ENCODE measurements at places on chromosomes 3 and 15.

DNA sequence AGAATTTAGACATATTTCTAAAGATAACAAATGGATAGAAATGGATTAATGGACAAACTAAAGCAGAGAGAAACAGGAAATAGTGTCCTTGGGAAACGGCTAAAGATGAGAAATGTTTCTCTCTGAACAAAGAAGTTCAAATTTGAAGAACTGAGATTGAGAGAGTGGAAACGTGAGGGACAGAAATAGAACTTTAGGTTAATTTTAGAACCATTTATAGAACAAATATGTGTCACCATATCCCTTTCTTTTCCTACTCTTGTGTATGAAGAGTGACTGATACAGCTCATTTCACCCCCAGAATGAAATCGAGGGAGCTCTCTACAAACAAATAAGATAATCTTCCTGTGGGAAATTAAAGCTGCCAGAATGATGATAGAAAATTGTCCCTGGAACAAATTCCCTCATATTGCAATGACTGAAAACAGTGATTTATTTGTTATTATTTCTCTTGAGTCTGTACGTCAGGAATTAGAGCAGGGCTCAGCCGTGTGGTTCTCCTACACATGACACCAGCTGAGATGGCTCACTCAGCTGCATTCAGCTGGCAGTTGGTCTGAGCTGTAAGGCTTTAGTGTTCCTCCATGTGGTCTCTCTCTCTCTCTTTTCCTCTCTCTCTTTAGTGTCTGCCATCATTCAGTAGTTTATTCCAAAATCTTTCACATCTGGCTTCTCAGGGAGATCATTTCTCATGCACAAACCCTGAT, 46.6 kb upstream of the ARPP21 start:
- DNase-seq, result no peak

GRCh38 chr15:49678655-49679054, 57.8 kb downstream of the DTWD1 start:
- no peak for DNase-seq

DNA sequence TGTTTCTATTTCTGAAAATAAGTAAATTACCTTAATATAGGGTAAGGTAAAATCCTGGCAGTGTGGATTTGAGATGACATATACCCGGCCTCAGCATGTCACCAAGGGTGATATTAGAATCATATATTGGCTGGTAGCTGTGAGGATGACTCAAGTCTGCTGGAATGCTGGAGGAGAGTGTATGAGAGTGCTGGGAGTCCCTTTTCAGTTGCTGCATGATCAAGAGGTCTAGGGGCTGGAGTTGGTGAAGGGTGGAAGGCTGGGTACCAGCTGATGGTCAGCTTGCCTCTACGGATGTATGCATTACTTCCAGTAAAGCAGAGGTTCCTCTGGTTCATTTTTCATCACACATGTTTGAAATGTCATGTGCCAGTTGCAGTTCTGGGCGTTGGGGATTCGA, 40.6 kb downstream of the SLC25A26 start:
- DNase-seq, result no peak

DNA sequence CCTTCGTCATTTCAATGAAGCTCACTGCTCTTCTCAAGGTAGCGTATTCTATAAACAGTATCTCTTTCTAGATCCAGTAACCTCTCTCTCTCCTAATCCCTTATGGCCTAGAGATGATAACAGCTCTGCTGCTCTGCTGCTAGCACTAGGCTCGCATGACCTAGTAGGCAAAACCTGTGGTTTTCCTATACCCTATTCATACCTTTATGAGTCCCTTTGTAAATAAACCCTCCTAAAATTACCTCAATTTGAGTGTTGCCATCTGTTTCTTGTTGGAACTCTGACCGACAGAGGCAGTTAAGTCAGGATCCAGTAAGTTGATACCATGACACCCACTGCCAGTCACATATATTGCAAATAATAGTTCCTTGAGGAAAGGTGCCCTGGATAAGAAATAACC, 7.3 kb downstream of the CCDC14 start:
- DNase-seq, result no peak

- no peak for DNase-seq
Observed at GRCh38 chr3:197212290-197212689, 86.1 kb downstream of the DLG1 start.

DNA sequence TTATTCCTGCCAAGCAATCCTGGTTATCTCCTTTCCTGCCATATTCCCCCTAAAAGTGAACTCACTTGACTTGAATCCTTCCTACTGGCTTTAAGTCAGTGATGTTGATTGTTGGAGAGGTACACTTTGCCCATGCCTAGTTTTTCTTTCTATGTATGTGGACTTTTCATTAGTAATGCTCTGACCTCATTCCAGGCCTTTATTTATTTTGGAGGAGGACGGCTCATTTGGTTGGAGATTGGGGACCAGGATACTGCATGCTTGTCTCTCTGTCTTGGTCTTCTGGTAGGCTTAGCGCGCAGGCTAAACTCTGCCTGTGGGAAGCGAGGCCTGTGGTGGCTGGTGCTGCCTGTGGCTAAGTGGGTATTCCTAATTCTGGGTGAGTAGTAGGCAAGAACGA, 29.1 kb upstream of the MTMR10 start:
- DNase-seq, result no peak

DNA sequence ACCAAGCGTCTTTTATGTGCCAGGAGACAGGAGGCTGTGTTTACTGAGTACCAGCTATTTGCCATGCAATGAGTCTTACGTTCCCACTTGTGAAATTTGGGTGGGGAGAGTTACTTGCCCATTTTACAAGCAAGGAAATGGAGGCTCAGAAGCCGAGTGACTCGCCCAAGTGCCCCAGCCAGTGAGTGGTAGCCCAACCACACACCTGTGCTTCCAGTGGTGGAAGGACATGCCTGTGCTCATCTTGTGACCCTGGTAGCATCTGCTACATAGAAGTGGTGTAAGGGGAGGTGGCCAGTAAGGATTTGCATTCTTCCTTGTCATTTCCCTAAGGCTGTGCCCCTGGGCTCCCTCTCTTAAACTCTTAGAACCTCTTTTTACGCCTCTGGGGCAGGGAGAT, 49.3 kb downstream of the FBLN2 start:
- DNase-seq, result no peak

DNA sequence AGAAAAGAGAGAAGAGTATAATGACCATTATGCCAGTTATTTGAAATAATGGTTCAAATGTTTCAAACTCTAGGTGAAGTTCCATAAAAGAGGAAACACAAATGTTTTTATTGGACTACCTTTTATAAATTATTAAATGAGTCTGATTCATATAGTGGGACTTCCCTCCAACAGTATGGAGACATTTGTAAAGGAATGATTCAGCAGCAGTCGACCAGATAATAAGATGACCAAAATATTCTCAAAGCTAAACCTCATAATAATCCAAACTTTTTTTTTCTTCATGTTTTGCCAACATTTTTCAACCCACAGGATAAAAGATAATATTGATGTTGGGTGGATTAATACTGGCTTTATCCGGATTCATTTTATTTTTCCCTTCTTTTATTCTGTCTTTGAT, 18.8 kb downstream of the TIPARP start:
- no peak for DNase-seq

GRCh38 chr3:184016811-184017671, 643 bp downstream of the ABCC5 start:
- peak; percentile 56 for DNase-seq

DNA sequence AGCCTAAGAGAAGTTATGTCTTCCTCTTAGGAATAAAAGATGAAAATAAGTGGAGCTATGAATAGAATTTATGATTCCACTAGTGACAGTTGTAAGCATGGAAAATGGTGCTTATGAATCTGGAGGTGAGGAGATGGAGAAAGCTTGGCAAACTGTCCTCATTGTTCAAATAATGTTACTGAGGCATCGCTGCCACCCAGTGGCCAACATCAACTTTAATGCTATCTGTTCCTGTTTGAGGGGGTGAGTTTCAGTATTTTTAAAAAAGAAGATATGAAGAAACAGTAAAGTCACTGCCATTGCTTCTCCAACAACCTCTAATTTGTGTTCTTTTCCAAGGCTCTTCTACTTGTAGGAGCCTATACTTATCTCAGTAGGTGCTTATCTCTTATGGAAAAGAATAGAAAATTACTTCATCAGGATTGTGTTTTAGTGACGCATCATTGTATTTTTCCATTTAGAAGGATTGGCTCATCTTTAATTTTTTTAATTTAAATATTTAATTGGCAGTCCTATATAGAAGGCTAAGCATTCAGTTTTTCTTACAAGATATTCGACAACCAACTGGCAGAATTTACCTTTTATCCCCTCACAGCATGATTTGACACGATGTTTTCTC, 260.4 kb upstream of the P2RY1 start:
- peak; percentile 51 for DNase-seq

DNA sequence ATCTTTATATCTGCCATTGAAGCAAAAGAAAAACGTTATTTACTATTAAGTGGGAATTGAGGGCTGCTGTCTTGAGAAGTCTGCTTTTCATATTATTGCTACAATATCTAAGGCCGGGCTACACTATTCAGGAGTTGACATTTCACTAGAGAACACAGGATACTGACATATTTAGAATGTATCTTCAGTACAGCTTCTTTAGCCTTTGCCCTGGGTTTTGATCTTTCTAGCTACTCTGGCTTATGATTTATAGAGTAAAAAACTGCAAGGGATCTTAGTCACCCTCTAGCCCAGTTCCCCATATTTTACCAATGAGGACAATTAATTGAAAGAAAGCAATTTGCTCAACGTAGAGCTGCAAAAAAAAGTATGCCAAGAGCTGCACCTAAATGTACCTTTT, 307.4 kb upstream of the DPPA4 start:
- no peak for DNase-seq

GRCh38 chr15:70101459-70102113, 3.9 kb upstream of the TLE3 start:
- DNase-seq, result peak; percentile 26

DNA sequence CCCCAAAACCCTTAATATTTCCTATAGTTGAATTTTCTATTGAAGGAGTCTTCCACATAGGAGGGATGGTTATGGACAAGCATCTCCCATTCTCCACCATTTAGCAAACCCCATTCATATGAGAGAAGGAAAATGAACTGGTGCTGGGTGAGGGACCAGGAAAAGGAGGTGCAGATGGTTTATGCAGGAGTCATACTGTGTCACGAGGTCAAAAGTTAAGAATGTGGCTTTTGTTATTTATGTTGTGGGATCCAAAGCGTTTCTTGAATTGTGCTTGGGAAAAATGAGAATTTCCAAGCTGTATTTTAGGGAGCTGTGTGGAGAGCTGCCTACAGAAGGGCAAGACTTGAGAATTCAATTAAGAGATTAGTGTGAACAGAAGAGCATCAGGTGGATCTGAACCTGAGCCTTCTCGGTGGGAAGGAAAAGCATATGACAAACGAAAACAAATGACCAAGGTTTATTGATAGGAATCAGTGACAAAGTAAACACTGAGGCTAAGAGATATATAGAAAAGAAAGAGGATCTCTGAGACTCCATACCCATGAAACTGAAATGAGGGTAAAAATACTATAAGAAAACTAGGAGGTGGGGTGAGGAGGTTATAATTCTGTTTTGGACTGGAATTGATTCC, 473.3 kb upstream of the NR2F2 start:
- no peak for DNase-seq

All from DND-41 (cell line).